DMS 273 treated with DMSO at 0.1 percent for 48 hours (cell line): ENCODE measurements at places on chromosomes 1 and 21.

- no peak for DNase-seq
Observed at GRCh38 chr1:243974451-243975292, 76.4 kb upstream of the ZBTB18 start.

GRCh38 chr1:51799372-51799771 lies 79.2 kb downstream of the NRDC start:
- DNase-seq, result no peak

DNA sequence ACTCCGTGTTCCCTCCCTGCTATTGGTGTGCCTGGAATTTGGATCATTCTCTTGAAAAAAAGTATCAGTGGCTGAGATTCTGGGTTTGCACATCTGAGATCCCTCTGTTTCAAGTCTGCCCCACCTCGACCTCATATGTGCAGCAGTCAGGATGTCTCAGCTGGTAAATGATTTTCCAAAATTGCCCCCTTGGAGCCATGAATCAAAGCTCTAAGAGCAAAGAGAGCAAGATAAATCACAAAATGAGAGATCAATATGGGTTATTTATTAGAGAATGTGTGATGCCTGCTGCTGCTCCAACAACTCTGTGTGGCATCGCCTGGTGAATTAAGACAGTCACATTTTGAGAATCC lies 8.5 kb downstream of the CRP start:
- no peak for DNase-seq

- DNase-seq, result no peak
Observed at GRCh38 chr1:232029315-232029714, 402.7 kb downstream of the DISC1 start.

DNA sequence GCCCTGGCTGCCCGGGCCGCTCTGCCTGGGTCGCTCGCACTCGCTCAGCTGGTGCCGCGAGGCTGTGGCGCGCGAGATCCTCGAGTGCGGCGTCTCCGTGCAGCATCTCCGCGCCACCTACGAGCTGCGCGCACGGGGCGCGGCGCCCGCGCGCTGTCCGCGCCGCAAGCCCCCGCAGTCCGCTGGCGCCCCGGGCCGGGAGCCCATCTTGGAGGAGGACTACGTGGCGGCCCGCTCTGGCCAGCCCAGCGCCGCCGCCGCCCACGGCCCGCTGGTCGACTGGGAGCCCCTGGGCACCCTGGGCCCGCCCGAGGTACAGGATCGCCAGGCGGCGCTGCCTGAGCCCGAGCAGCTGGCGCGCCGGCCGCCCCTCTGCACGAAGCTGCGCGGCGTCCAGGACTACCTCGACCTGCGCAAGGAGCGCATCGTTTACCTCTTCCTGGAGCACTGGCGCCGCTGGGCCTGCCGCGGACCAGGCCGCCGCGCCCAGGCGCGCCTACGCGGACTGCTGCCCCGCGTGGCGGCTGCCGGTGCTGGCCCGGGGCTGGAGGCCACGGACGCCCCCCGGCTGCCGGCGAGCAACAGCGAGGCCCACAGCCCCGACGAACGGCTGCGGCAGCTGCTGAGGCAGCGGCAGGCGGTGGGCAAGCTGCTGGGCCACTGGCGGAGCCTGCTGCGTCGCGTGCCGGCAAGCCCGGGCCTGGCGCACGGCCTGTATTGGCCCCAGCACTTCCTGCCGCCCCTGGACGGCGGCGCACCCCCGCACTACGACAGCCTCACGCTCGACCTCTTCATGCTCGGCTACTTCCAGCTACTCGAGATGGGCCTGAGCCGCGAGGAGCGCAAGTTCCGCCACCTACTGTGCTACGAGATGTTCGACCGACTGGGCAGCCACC lies 10.9 kb downstream of the TNFRSF25 start:
- DNase-seq, result no peak

DNA sequence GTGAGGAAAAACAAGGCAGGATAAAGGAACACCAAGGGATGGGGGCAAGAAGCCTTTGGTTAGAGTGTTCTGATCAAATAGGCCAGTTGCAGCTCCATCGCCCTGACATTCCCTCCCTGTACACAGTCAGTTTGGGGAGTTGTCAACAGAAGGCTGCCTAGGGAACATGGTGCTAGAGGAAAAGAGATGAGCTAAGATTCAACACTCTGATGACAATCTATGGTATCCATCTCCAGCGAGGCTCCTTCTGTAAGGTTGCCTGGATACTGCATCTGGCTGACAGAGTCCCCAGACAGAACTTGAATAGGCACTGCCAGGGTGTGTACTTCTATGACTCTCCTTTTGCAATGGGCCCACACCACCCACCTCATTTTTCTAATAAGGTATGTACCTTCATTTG lies 11.2 kb upstream of the SLAMF9 start:
- DNase-seq, result no peak

GRCh38 chr1:89553157-89553556 lies 28.5 kb downstream of the LRRC8B start:
- DNase-seq, result no peak

- DNase-seq, result no peak
Observed at GRCh38 chr1:193540511-193540910, 354.1 kb upstream of the B3GALT2 start.

GRCh38 chr1:230441183-230442029 lies 15.3 kb upstream of the PGBD5 start:
- no peak for DNase-seq

DNA sequence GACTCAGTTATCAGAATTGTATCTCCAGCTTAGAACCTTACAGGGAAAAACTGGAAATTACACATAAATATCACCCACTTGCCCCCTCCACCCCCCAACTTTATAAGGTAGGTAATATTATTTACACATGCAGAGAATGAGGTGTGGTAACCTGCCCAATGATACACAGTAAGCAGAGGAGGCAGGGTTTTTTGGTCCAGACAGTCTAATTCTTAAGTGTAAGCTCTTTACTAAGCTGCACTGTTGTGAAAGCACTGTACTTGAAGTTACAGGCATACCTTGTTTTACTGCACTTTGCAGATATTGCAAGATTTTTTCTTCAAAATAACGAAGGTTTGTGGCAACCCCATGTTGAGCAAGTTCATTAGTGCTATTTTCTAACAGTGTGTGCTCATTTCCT lies 24.8 kb upstream of the MYOCOS start:
- no peak for DNase-seq

- DNase-seq, result no peak
Observed at GRCh38 chr1:8075511-8076051, 49.5 kb upstream of the ERRFI1 start.

- no peak for DNase-seq
Observed at GRCh38 chr1:46455951-46456350, 33.7 kb upstream of the DMBX1 start.

DNA sequence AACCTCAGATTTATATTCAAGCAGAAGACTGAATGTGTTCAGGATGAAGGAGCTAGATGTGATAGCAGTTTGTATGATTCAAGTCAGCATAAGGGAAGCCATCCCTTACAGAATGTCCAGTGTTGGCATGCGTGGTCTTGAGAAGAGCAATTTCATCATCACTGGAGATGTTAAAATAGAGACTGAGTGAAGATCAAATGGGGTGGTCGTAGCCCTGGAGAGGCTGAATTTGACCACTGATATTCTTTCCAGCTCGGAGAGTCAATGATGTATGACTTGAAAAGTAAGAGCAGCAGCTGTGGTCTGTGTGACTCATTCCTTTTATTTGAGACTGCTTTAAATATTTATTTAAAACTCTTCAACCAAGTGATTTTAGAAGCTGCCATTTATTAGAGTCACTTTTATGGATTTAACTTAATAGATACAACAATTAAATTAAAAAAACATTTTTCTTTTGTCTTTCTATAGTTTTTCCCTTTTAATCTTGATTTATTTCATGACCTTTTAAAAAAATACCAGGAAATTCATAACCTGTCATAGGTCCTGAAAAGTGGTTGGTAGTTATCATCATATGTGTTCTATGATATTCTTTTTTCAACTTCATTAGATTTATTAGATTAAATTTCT lies 15.5 kb downstream of the FMN2 start:
- DNase-seq, result no peak

- DNase-seq, result no peak
Observed at GRCh38 chr1:228941666-228942065, 206.4 kb downstream of the RHOU start.

DNA sequence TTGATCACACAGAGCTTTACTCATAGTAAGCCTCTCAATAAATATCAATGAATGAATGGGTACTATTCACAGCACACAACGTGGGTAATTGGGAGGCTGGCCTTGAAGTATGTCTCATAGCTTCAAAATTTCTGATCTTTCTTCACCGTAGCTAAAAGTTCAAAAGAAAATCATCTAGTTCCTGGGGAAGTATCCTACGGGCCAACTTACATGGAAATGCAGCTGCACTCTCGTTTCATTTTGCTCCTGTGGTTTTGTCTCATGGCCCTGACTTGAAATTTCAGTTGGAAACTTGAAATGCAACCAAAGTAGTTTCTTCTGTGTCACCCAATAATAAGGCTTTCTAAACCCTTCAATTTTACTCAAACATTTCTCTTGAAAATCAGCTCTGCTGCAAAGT lies 76.1 kb upstream of the CNIH3 start:
- no peak for DNase-seq

GRCh38 chr1:200217703-200218102 lies 190.2 kb downstream of the NR5A2 start:
- DNase-seq, result no peak

DNA sequence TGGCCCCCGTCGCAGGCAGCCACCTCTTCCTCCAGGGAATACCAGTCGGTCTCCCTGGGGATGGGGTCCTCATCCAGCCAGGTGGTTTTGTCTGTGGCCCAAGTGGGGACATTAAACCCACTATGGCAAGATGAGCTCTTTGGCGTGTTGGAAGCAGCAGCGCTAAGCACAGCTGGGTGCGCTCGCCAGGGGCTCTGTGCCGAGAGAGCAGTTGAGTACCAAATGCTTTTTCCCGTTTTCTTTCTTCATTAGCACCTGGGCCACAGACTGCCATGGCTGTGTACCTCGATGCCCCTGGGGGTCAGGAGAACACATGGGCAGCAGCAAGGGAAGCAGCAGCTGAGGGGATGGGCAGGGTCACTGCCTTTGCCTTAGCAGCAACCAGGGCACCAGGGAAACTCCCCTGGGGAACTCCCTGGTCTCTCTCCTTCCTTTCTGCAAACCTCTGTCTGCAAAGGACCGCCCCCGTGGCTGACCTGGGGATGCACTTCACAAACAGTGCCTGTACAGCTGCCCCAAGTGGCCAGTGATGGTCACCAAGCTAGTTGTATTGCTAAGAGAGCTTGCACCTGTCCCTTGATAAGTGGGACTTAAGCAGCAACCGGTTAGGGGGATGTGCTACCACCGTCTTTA lies 31.1 kb downstream of the EDARADD start:
- no peak for DNase-seq

GRCh38 chr1:200740571-200741208 lies 2.0 kb downstream of the CAMSAP2 start:
- DNase-seq, result no peak

DNA sequence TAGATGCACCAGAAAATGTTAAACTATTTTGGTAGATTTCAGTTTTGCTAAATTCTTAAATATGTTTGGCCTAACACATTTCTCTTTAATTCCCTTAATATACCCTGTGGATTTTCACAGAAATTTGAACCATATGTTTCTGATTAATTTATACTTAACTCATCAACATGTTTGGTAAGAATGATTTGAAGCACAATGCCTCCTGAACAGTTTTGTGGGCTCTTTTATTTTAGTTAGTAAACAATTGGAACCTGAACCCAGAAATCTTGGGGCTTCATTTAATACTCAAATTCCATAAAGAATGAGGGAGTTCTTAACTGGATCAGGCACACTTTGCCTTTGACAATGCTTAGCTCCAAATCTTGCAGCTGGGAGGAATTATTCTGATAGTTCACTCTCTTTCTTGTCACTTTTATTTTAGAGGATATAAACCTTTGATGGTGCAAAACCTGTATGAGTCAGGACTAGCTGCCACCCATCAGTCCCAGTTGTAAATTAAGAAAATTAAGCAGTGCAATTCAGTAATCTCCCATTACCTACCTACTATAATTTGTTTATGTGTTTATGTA lies 24.6 kb upstream of the LYPLAL1 start:
- DNase-seq, result no peak

DNA sequence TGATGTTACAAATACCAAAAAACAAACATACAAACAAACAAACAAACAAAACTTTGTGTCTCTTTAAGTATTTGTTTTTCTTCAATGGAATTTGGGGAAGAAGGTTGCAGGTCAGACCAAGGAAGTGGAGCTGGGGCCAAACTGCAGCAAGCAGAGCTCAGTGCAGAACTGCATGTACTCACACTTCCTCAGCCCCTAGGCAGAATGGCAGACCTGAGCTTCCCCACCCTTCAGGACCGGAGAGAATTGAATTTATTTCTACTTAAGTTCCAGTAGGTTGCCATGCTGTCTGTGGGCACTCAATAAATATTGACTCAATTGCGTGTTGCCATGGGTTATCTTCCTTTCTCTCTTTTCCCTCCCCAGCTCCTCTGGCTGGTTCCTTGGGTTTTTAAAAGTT lies 173.6 kb downstream of the PTGER3 start:
- DNase-seq, result no peak

- no peak for DNase-seq
Observed at GRCh38 chr1:212980123-212980785, 29.9 kb downstream of the VASH2 start.

DNA sequence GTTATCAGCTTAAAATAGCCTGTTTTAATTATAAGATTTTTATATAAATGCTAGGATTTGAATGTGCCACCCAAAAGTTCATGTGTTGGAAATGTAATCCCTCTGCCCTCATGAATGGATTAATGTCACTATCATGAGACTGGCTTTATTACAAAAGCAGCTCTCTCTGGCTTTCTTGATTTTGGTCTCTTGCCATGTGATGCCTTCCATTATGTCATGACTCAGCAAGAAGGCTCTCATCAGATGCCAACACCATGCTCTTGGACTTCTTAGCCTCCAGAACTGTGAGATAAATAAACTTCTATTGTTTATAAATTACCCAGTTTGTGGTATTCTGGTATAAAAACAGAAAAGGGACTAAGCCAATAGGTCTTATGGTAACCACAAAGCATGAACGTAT lies 6.9 kb upstream of the PRSS38 start:
- DNase-seq, result no peak

- no peak for DNase-seq
Observed at GRCh38 chr1:32813941-32814739, 3.0 kb downstream of the YARS1 start.

- DNase-seq, result no peak
Observed at GRCh38 chr1:40318476-40318875, 1.4 kb upstream of the COL9A2 start.

GRCh38 chr1:93694039-93694438 lies 12.4 kb upstream of the BCAR3 start:
- no peak for DNase-seq

GRCh38 chr1:79310609-79311008 lies 304.1 kb upstream of the ADGRL4 start:
- DNase-seq, result peak; percentile 31

DNA sequence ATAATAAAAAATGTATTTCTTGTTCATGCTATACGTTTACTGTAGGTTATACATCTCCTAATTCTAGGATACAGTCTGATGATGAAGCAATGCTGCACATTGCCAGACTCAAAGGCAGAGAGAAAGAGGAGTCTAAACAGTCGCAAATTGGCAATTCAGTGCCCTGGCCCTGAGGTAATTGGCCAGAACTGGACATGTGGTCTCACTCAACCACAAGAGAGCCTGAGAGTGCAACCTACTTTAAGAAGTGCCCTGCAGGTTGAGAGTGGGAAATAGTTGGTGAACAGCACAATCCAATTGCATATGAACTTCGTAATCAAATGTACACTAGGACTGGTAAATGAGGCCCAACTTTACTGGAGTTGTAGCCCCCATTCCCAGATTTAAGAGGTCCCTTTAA lies 5.0 kb upstream of the SLC35A3 start:
- DNase-seq, result no peak
